ENCODE measurements at places on chromosomes 4 and X. TPM values are rescaled to one million over a fixed set of nuclear protein-coding genes. Genes with fewer than 3 reads are reported as not detected.

PRR32 gene
- total RNA-seq = not detected

GPR143 gene
- not detected for total RNA-seq

KLKB1 gene
- not detected for total RNA-seq

FGA gene
- not detected for total RNA-seq

MXRA5 gene
- 0.90 TPM for total RNA-seq

All from smooth muscle cell of the coronary artery (primary cell).